ENCODE measurements at places on chromosomes 13 and 19. TPM values are rescaled to one million over a fixed set of nuclear protein-coding genes. Genes with fewer than 3 reads are reported as not detected.
A peak's percentile ranks its signal among the peaks of the same experiment; 100 is the strongest.

The ABHD13 gene
- 14.2 TPM for total RNA-seq

DNA sequence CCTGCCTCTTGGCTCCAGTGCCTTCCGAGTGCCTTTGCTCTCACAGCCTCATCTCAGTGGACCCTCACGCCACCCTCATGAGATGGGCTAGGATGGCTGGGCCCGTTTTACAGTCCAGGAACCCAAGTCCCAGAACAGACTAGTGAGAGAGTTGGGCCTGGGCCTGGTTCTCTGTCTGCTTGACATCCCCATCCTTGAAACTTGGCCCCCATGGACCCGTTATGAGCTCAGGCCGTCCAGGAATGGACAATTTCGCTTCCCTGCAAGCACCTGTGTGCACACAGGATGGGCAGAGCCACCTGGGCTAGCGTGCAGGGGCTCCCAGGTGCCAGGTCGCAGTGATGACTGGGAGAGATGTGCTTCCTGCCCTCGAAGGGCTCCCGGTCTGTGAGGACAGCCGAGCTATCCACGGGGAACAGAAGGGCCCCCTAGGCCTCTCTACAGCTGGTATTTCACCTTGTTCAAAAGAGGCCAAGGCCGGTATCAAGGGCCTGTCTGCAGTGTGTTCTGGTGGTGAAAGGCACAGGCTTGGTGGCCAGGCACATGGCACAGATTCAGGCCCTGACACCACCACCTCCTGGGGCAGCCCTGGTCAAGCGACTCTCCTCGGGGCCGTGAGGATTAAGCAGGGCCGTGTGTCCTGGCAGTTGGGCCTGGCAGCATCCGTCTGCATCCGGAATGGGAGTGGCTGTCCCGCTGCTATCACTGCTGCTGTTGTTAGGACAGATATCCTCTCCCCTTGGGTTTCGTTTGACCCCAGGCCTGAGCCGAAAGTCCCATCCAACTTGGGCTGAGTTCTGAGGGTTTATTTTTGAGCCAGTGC, 38.9 kb downstream of the CAPN12 start:
- DNase-seq = no peak

DNA sequence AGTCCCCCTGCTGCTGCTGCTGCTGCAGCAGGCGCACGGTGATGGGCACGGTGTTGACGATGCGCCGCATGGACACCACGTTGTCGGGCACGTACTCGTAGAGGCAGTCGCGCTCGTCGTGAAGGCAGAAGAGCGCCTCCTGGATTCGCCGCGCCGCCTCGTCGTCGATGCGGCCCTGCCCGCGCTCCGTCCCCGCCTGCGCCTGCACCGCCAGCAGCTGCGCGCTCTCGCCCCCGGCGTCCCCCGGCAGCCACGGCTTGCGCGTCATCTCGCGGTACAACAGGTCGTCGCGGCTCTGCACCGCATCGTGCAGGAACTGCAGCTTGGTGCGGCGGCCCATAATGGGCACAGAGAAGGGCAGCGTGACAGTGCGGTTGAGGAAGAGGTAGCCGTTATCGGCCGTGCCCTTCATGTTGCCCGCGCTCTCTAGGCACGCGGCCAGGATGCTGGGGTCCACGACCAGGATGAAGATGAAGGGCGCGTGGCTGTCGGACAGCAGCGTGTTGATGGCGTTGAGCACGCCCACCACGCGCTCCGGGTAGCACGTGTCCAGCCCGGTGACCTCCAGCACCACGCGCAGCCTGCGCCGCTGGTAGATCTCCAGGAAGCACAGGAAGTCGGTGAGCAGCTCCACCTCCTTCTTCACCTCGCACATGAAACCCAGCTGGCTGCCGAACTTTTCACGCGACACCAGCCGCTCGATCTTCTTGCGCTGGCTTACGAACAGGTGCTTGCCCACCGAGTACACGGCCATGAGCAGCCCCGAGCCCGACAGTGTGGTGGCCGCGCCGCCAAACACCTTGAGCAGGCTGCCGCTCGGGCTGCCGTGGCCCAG, 8.1 kb downstream of the NKPD1 start:
- DNase-seq = no peak

DNA sequence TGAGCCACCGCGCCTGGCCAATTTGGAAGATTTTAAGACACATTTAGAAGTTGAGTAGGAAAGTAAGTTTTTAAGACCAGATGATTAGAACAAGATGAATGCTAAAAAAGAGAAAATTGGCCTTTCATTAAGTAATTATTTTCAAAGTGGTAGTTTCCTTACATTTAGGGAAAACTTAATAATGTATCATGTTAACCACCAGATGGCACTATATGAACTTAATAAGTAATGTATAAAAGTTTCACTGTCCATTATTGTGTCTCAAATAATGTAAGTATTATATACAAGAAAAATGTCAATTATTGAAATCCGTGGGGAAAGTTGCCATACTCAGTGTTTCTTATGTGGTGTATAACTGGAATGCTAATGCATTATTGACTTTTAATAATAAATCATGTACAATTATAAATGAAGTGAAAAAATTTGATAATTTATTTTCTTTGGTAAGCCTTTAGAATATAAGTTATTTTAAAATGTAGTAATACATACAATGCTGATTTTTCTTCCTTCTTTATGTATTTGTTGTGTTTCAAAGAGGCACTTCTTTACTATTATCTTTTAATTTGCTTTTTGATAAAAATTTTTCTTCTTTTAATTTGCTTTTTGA, 29.2 kb downstream of the COG6 start:
- peak; percentile 66 for DNase-seq

- DNase-seq = no peak
Observed at GRCh38 chr13:34155931-34156607, 338.1 kb downstream of the RFC3 start.

GRCh38 chr13:86298725-86299124, 499.5 kb upstream of the SLITRK6 start:
- no peak for DNase-seq

GRCh38 chr19:30431591-30431990, 59.4 kb downstream of the ZNF536 start:
- DNase-seq = no peak

- DNase-seq = no peak
Observed at GRCh38 chr13:36431204-36432105, 840 bp upstream of the CCNA1 start.

DNA sequence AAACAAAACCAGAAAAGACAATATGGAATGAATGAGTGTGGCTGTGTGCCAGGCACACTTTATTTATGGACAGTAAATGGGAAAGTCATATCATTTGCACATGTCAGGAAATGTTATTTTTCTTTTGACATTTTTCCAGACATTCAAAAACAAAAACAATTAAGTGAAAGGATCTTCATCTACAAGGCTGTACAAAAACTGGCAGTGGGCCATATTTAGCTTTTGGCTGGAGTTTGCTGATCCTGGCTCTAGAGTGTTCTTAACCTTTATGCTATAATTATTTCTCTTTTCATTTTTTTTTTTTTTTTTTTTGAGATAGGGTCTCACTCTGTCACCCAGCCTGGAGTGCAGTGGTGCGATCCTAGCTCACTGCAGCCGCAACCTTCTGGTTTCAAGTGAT, 6.5 kb upstream of the TNFSF9 start:
- DNase-seq = no peak

DNA sequence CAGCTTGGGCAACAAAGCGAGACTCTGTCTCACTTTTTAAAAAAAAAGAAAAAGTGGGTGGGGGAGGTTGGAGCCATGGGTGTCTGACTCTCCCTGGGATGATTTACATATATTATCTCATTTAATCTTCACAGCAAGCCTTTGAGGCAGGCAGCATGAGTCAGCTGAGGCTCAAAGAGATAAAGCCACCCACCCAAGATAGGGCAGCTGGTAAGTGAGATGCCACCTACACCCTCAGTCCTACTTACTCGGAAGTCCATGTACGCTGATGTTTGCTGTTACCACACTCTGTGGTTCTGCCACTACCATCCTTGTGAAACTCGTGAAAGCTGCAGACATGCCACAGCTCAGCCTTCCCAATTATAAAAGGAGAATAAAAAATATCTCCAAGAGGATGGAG, 142.0 kb upstream of the TSHZ3 start:
- no peak for DNase-seq

GRCh38 chr13:40102854-40103253, 447.4 kb downstream of the COG6 start:
- DNase-seq = no peak

Measured in cardiac muscle cell (in vitro differentiated cells and primary cell).